ENCODE measurements at places on chromosomes 6 and 20. TPM values are rescaled to one million over a fixed set of nuclear protein-coding genes. Genes with fewer than 3 reads are reported as not detected.

TNFRSF6B gene
- total RNA-seq = 15.4 TPM

ULBP2 gene
- 1.4 TPM for total RNA-seq

HTR1E gene
- not detected for total RNA-seq

HSPA1B gene
- total RNA-seq = 27.6 TPM

TNFRSF21 gene
- total RNA-seq = 120 TPM

FLRT3 gene
- total RNA-seq = 0.90 TPM

CAGE1 gene
- total RNA-seq = 0.13 TPM

CLIC5 gene
- under 0.01 TPM for total RNA-seq

TREM1 gene
- total RNA-seq = not detected

TUBB2B gene
- total RNA-seq = 4.6 TPM

ADGRF5 gene
- total RNA-seq = 107 TPM

TCF15 gene
- total RNA-seq = 0.77 TPM

PSMA7 gene
- 337 TPM for total RNA-seq

VSX1 gene
- total RNA-seq = not detected

KHDC1L gene
- total RNA-seq = not detected

IL17A gene
- total RNA-seq = not detected

BPIFB3 gene
- total RNA-seq = not detected

TCP11 gene
- 0.13 TPM for total RNA-seq

FNDC11 gene
- total RNA-seq = 1.3 TPM

VSTM2L gene
- not detected for total RNA-seq

MCUR1 gene
- 6.5 TPM for total RNA-seq

FAM83C gene
- total RNA-seq = not detected

SOX18 gene
- 75.7 TPM for total RNA-seq

LINC00237 gene
- under 0.01 TPM for total RNA-seq

SAMD10 gene
- 5.9 TPM for total RNA-seq

ATP6V1G2 gene
- total RNA-seq = 0.13 TPM

TMC2 gene
- total RNA-seq = not detected
